ENCODE measurements at places on chromosomes 3 and 15.

DNA sequence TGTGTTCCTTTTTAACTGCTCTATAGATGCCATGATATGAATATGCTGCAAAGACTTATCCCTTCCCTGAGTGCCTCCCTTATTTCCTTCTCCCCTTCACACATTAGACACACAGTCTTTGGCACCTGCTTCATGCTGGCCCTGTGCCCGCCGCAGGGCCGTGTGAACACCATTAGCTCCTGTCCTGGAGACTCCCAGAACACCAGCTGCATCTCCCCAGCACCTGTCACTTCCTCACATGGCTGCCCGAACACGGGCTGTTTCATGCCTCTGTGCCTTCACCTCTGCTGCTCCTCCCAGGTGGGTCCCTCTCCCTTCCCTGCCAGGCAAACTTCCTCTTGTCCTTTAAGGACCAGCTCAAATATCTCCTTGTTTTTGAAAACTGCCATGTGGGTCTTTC is 40.5 kb upstream of the SEC13 start:
- peak; percentile 52 for DNase-seq

DNA sequence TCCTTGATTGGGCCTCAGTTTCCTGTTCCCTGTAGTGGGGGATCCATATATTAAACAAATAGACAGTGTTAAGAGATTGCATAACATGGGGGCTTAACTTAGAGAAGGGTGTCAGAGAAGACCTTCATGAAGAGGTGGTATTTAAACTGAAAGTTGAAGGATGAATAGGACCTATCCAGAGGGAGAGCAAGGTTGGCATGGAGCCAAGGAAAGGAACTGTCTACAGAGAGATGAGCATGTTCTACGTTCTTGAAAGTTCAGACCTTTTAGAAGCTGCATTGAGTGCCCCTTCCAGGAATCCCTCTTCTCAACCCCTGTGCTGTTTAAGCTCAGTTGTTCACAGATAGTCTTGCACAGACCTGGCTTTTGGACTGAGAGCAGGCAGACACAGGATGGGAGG is 2.4 kb downstream of the HTD2 start:
- no peak for DNase-seq

DNA sequence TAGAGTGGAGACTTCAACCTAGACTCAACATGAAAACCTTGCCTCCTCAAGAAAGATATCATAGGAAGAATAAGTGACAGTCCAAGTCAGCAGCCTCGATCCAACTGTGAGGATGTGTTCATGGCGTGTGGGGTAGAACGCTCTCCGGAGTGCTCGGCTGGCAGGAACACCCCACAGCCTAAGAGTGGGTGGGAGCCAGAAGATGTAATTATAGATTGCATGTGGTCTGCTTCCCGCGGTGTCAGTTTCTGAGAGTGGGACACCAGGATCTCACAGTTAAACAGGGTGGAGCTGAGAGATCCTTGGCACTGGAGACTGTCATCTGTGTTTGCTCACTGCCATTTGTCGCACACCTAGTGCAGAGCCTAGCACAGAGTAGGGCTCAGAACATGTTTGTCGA is 158.0 kb downstream of the CTNNB1 start:
- no peak for DNase-seq

DNA sequence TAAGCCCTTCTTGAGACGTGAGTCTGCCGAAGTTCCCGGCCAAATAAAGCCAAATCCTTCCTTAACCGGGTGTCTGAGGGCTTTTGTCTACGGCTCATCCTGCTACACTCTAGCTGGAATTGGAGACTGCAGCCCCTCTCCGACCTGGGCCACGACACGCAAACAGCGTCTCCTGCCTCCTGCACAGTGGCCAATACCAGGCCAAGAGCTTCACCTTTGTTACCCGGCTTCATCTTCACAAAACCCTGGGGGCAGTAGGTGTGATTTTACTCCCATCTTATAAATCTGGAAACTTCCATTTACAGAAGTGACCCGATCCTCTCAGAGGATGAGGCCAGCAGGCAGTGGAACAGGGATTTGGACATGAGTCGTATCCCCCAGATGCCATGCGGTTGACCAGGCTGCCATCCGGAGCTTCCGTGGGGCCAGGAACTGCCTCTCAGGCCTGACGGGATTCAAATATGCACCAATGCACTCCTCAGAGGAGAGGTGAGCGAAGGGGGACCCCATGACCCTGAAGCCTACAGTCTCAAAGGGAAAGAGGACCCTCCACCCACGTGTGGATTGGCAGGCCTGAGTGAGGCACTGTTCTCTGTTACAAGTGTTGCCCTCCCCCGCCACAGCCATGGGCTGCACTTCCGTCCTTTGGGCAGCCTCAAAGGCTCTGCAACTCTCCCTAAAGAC is 53.2 kb upstream of the KLF13 start:
- no peak for DNase-seq

- no peak for DNase-seq
These were observed 833 bp downstream of the MAN2A2 start for GRCh38 chr15:90903733-90904536.

GRCh38 chr15:79261836-79262235 is 20.7 kb upstream of the ANKRD34C start:
- no peak for DNase-seq

- DNase-seq, result no peak
These were observed at the start of gene CCR1 for GRCh38 chr3:46208167-46208704. Gene CCR1 (minus strand): TSS chr3:46208313. CDS start chr3:46204313, 4,000 bp downstream.

DNA sequence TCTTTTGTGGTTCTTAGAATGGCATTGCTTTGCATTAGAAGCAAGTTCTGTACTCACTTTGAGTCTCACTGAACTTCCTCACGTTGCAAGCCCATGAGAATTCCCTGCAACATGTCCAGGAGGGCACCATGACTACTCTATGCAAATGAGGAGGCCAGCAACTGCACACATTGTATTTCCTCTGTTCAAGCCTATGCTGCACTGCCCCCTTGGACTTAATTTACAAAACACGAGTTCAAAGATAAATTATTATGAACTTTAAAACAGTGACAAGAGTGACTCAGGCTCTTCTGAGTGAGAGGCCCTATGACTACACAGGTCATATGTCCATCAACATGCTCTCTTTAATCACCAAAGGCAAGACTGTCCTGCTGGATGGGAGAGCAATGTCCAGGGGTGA is 484.2 kb upstream of the ATP11B start:
- DNase-seq, result no peak

- no peak for DNase-seq
These were observed 234.8 kb upstream of the ARPP21 start for GRCh38 chr3:35404571-35404970.

- no peak for DNase-seq
These were observed 34.4 kb downstream of the TFRC start for GRCh38 chr3:196047391-196048030.

GRCh38 chr3:66863205-66864111 is 134.6 kb upstream of the KBTBD8 start:
- DNase-seq, result no peak

GRCh38 chr15:76668900-76669299 is 236.2 kb downstream of the SCAPER start:
- DNase-seq, result no peak

GRCh38 chr15:62894322-62895085 is 148.0 kb upstream of the TPM1 start:
- no peak for DNase-seq

- DNase-seq, result no peak
These were observed 96.7 kb upstream of the TP63 start for GRCh38 chr3:189534531-189534930.

DNA sequence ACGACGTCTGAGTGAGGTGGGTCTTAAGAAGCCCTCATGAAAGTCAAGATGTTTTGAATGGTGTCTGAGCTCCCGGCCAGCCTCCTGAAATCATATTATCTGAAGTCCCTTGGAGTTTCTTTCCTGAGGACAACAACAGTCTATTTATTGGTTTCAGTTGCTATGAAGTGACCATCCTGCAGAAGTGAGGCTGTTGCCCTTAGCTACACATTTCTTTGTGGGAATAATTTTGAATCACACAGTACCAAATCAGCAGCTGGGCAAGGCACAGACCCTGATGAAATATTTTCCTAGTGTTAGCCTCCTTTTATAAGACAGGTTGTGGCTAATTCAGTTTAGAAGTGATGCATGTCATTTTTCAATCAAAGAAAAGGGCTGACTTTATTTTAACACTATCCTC is 220.7 kb upstream of the AZI2 start:
- DNase-seq, result no peak

DNA sequence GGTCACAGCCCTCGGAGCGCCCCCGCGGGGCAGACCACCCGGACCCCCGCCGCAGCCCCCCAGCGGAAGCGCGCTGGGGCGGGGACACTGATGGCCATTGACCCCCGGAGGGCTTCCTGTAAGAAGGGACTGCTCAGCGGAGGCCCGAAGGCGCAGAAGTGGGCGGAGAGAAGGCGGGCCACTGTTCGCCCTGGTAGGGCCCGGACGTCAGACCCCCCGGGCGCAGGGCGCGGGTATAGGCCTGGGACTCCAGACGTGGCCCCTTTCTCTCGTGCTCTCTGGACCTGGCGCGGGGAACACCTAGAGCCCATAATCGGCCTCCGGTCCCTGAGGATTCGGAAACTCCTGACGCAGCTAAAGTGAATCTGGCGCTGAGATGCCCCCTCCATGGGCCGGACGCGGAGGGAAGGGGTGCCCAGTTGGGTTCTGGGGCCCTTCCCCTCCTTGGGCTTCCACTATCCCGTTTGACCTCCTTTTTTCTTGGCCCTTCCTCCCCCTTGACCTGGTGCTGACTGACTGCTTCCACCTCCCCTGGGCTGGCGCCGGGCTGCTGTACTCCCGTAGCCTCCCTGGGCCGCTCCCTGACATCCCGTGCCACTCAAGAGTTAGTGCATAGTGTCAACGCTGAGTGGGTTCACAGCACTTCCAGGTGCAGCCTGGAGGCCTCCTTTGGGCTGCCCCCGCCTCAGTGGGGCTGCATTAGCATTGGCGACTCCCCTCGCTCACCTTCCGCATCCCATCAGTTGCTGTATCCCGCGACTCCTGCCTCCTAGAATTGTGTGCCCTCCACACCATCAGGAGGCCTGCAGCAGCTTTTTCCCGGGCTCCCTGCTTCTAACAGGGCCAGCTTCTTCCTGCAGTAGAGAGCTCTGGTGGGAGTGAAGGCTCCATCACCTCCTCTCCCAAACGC is 694 bp downstream of the ABTB1 start:
- no peak for DNase-seq

DNA sequence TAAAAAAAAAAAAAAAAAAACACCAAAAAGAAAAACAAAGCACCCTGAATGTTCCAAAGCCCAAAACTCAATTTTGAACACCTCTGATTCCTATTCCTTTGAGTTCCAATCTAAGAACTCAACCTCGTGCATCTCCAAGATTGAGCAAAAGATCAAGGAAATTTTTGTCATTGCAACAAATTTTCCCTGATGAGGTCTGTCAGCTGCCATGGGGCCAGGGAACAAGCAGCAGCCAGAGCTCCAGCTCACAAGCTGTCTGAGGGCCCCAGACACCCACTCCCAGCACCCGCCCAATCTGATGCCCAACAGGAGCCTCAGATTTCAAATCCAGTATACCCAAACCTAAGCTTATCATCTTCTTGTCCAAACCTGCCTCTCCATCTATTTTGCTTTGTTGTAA is 87.6 kb upstream of the ACP3 start:
- DNase-seq, result no peak

GRCh38 chr3:181486141-181486885 is 225.4 kb upstream of the SOX2 start:
- DNase-seq, result no peak

- no peak for DNase-seq
These were observed 45.0 kb downstream of the EHHADH start for GRCh38 chr3:185208823-185209222.

DNA sequence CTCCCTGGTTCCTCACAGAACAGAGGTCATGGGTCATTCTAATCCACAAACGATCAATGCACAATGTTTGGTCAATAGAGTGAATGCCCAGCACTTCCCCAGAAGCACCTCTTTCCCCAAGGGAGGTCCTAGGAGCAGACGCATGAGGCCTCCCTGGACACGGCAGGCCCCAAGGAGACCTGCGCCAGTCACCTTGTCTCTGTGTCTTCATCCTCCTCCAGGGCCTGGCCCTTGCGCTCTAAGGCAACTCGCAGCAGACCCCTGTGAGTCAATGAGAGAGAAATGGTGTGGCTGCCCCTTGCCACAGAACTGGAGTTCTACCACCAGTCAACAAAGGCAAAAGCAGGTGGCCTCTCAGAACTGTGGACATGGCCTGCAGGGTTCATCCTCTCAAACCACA is 18.1 kb downstream of the ALS2CL start:
- no peak for DNase-seq

DNA sequence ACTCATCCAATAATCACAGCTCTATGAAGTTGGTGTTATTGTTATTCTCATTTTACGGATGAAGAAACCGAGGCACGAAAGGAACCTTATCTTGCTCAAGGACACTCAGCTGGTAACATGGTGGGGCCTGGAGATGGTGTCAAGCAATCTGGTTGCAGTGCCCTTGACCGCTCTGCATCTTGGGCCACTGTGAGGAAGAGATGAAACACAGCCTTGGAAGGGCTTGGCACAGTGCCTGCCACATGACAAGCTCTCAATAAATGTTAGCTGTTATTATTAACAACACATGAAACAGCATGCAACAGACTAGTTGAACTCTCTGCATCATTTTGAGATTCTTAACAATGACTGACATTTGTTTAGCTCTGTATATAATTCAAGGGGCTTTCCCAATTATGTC is 10.1 kb upstream of the ITGA11 start:
- no peak for DNase-seq

- no peak for DNase-seq
These were observed 82.6 kb upstream of the ATP11B start for GRCh38 chr3:182710557-182711157.

DNA sequence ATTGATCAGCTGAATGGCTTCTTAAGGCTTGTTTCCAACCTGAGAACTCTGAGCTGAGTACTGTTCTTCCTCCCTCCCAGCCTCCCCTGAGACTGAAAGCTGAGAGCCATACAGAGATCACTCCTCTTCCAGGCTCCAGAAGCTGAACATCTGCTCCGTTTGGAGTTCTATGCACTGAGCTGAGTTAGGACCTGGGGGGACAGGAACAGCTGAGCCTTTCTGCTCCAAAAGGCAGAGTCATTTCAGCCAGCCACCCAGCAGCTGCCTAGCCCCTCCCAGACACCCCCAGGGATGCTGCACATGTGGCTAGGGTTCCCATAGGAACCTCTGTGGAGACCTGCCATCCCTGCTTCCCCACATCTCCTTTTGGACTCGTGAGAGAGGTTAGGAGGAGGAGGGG is 64.2 kb upstream of the GLCE start:
- DNase-seq, result no peak

GRCh38 chr3:26614006-26614685 is 8.4 kb upstream of the LRRC3B start:
- DNase-seq, result no peak

DNA sequence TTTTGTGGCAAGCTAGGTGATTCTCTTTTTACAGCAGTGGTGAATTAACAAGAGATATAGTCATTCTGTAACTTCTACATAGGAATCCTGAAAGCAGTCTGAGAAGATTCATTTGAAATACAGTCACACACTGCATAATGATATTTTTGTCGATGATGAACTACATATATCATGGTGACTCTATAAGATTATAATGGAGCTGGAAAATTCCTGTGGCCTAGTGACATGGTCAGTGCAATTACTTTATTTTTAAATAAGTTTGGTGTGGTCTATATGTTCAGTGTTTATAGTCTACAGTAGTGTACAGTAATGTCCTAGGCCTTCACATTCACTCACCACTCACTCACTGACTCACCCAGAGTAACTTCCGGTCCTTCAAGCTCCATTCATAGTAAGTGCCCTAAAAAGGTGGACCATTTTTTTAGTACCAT is 511.4 kb upstream of the MCTP2 start:
- no peak for DNase-seq
